Activated T-cell treated with anti-CD3 and anti-CD28 coated beads, Interleukin-2, amount 50 U/mL, for 72 hours (primary cell): ENCODE measurements at places on chromosomes 11 and 22. TPM values are rescaled to one million over a fixed set of nuclear protein-coding genes. Genes with fewer than 3 reads are reported as not detected.

TOMM22 gene
- 67.1 TPM for total RNA-seq

OR8D4 gene
- not detected for total RNA-seq

TYR gene
- total RNA-seq = not detected

ACR gene
- total RNA-seq = not detected

GRCh38 chr11:86151174-86152005 is 82.5 kb upstream of the PICALM start:
- DNase-seq = no peak

GRCh38 chr22:31637891-31638618 is 24.0 kb downstream of the PISD start:
- peak; percentile 23 for DNase-seq

BTG4 gene
- total RNA-seq = not detected

- DNase-seq = no peak
Observed at GRCh38 chr22:44645083-44645482, 56.9 kb upstream of the PRR5 start.

MUC6 gene
- not detected for total RNA-seq

GRCh38 chr22:22865311-22866072 is 22.1 kb upstream of the IGLL5 start:
- DNase-seq = no peak

- no peak for DNase-seq
Observed at GRCh38 chr22:20656516-20656901, 117.4 kb upstream of the SERPIND1 start.

- DNase-seq = peak; percentile 81
Observed at GRCh38 chr22:20130731-20131596, 640 bp upstream of the ZDHHC8 start.

DNA sequence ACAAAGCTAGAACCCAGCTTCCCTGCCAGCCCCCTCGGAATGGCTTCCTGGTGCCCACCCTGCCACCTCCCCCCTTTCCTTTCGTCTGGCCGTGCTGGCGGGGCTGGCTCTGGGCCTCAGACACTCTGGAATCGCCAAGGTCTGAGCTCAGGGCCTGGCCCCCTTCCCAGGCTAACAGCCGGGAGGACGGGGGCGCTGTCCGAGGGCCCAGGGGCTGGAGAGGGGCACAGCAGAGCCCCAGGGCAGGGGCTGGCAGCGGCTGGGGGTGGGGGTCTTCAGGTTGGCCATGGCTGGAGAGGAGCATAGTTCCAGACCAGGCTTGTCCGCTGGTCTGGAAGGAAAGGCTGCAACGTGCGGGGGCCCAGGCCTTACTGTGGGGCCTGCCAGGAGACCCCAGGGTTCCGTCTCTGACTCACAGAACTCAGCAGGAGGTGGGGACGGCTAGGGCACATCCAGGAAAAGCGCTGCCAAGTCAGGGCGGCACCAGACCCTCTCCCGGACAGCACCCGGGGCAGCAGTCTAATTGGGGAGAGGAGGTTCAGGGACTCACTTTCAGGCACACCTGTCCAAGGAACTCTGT is 861 bp upstream of the LTBP3 start:
- no peak for DNase-seq

GRCh38 chr11:100232006-100232405 is 455.1 kb upstream of the ARHGAP42 start:
- DNase-seq = no peak

DNA sequence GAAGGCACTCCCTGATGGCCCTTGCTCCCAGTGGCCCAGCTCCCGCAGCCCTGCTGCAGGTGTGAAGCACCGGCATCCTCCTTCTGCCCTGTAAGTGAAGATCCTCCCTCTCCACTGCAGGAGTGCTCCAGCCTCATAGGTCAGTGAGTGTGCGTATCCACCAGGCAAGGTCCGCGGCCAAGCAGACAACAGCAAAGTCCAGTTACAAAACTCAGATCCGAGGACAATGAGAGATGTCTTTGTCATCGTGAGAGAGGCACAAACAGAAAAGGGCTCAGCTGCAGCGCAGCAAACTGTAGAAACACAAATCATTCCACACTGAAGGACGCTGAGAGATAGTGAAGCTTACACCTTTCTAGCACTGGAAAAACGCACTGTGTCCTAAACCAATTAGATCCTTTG is 46.1 kb downstream of the MYH9 start:
- DNase-seq = no peak
